ENCODE measurements at places on chromosomes 2 and 18. TPM values are rescaled to one million over a fixed set of nuclear protein-coding genes. Genes with fewer than 3 reads are reported as not detected.
A peak's percentile ranks its signal among the peaks of the same experiment; 100 is the strongest.

Gene UCN
- total RNA-seq, result 1.7 TPM

Gene DYSF
- 4.8 TPM for total RNA-seq

Gene PGAP1
- 8.7 TPM for total RNA-seq

Gene FAM237A
- total RNA-seq, result not detected

GRCh38 chr18:13605901-13606300, 120.5 kb downstream of the FAM210A start:
- no peak overlapping the region for H3K4me3 ChIP-seq
- H3K27ac ChIP-seq, result no peak overlapping the region
- no peaks in the 10 kb centered on the region for H3K27me3 ChIP-seq
- H3K4me1 ChIP-seq, result peaks cover 10% of the 10 kb centered on the region

DNA sequence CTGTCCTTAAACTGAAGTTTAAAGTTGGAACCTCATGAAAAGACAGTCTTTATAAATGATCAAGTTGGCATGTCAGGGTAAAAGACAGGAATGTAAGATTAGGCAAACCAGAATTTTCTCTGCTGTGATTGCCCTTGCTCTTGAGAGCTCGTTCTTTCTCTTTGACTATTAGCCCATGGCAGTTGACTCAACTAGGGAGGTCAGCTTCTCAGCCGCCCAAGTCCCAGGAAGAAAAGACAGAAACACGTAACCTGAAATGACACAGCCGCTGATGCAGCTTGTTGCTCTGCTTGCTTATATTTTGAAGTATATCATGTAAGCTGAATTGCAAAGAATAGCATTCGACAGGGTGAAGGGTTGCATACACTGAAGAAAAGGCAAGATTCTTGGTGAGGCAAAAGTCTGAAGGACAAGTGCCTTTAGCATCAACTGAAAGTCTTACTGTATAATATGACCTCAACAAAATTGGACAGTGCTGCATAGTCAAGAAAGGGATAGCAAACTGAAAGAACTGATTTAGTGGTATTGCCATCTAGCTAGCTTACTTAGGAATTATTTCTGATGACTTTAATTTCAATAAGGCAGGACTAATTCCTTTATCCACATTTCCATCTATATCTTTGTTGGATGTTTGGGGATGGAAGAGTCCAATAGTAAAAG, 54.7 kb downstream of the ARHGAP15 start:
- no peak overlapping the region for H3K4me3 ChIP-seq
- no peak overlapping the region for H3K27ac ChIP-seq
- H3K27me3 ChIP-seq, result no peaks in the 10 kb centered on the region
- H3K36me3 ChIP-seq, result no peaks in the 10 kb centered on the region
- DNase-seq, result no peak

DNA sequence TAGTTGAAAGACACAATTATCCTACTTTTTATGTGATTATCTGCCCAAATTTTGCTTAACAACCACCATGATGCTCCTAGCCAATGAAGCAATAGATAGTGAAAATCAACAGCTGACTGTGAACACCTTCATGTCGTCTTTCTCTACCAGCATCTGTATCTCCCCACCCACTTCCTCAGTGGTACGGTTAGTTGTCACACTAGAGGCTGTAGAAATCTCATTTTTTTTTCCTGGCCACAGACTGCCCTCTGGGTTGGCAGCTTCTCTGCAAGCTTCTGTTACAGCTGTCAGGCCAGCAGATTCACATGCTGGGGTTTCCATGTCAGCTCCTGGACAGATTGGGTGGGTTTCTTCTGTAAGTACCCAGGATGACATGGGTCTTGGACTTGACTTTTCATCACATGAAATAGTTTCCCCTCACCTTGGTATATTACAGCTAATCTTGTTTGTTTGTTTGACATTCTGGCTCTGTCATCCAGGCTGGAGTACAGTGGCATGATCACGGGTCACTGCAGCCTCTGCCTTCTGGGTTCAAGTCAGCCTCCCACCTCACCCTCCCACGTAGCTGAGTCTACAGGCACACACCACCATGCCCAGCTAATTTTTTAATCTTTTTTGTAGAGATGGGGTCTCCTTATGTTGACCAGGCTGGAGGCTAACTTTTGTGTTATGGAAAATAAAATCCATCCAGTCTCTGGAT, 24.3 kb downstream of the STAT4 start:
- peak overlapping the region; percentile 4 for H3K27ac ChIP-seq
- DNase-seq, result peak; percentile 50
- H3K4me3 ChIP-seq, result no peak overlapping the region
- no peaks in the 10 kb centered on the region for H3K27me3 ChIP-seq

DNA sequence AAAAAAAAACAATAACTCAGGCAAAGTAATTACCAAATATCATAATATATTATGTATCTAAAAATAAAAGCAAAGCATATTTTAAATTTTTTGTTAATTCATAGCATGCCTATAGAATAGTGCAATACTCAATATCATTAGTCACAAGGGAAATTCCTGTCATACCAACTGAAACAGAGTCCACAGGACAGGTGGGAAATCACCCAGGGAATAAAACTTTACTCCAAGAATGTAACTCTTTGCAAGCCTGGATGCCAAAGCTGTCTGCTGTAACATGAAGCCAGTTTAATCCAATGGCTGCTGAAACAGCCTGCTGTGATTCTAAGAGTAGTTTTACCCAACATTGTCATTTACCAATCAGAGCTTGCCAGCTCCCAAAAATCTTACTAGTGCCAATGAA, 40.0 kb upstream of the SULT1C3 start:
- no peak overlapping the region for H3K27ac ChIP-seq
- H3K36me3 ChIP-seq, result no peaks in the 10 kb centered on the region
- no peaks in the 10 kb centered on the region for H3K27me3 ChIP-seq
- DNase-seq, result no peak
- H3K4me3 ChIP-seq, result no peak overlapping the region
- no peaks in the 10 kb centered on the region for H3K4me1 ChIP-seq
